Anterior cingulate cortex (tissue), 58 donors: ENCODE measurements at places on chromosomes 3 and 15.
A peak's percentile ranks its signal among the peaks of the same experiment; 100 is the strongest.

GRCh38 chr3:24278543-24278942, 216.1 kb downstream of the THRB start:
- DNase-seq, result no peak

DNA sequence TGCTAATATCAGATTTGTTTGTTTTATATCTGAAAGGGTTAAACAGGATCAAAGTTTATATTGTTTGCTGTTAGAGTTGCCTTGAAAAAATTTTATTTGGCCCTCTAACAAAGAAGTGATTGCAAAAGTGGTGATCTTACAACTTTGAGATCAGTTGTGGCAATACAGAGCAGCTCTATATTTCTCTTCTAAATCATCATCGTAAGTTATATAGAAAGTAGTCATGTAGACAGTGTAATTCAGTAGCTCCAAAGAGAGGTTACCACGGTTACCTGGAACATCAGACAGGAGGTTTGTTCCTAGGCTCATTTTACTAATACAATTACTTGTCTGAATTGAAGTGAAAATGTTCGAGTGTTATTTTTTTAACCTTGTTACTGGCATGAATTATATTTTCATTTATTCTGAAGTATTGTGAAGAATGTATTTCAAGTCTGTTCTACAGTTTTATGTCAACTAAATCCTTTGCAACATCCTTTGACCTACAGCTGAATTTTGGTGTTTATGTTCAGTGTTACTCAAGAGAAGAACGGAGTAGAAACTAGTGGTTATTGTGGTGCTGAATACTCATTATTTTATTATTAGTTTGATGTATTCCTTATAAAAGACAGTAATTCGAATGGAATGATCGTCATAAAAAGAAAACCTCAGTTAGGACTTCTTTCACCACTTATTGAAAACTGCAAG, 214.2 kb downstream of the NAALADL2 start:
- no peak for DNase-seq

GRCh38 chr3:140117096-140117526, 182.1 kb downstream of the CLSTN2 start:
- no peak for DNase-seq

DNA sequence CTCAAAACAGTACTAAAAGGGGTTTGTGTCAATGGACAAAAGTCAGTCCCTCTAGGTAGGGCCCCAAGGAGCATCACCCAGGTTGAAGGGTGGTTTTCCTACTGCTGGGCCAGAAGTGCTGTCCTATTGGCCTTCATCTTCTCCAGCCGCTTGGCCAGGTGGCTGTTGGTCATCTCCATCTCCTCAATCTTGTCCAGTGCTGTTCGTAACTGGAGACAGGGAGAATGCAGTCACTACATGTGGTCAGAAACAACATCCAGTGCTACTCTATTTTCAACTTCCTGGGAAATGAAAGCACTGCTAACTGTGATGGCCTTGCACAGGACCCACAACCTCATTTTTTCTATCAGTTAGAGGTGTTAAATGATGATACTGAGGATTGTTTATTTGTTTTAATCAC, 60.4 kb downstream of the MLH1 start:
- no peak for DNase-seq

DNA sequence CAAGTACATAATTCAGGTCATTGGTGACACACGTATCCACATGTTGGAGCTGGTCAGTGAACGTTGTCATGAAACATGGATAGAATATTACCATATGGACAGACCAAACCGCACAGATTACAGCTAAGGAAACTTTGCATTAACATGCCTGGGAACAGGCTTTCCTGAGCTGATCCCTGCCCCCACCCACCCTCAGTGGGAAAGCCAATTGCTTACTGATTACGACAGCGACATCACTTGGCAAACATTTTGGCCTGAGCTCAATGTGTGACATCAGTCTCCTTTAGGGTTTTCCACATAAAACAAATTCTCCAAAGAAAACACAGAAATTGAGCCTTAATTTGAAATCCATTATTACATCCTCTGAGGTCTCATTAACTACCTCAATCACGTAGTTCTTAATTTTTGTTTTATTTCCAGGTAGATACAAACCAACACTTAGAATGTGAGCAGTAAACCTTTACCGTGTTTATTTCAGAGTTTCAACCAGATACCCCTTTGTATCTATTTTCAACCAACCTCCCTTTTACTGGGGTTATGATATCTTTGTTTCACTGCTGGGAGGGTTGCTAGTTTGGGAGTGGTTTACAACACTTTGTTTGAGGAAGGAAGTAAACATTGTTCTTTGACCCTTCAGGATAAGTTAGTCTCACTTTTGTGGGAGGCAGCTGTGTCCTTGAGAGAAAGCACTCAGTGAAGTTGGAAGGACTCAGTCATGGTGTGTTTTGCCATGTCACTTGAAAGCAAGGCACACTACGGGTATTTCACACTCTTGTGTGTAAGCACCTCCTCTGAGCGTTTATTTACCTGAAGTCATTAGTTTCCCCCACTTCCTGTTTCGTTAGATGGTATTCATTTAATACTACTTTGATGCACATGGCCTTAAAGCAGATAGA, 103.1 kb downstream of the CMSS1 start:
- DNase-seq, result peak; percentile 4

DNA sequence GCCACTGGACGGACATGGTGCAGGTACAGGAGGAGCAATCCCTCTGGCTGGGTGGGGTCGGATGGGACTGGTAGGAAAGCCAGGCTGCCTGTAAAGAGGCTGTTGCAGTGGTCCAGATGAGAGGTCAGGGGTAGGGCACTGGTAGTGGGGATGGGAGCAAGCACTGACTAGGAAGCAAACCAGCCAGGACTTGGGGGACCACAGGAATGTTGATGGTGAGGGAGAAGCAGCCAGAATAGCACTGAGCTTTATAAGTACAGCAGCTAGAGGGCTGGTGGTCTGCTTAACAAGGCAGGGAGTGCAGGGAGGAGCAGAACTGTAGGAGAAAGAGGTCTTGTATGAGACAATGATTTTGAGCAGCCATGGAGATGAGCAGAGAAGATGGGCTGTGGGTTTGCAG, 38.7 kb upstream of the PTPN23 start:
- no peak for DNase-seq

- no peak for DNase-seq
These were observed 123.2 kb upstream of the EPHA3 start for GRCh38 chr3:88984256-88984655.

DNA sequence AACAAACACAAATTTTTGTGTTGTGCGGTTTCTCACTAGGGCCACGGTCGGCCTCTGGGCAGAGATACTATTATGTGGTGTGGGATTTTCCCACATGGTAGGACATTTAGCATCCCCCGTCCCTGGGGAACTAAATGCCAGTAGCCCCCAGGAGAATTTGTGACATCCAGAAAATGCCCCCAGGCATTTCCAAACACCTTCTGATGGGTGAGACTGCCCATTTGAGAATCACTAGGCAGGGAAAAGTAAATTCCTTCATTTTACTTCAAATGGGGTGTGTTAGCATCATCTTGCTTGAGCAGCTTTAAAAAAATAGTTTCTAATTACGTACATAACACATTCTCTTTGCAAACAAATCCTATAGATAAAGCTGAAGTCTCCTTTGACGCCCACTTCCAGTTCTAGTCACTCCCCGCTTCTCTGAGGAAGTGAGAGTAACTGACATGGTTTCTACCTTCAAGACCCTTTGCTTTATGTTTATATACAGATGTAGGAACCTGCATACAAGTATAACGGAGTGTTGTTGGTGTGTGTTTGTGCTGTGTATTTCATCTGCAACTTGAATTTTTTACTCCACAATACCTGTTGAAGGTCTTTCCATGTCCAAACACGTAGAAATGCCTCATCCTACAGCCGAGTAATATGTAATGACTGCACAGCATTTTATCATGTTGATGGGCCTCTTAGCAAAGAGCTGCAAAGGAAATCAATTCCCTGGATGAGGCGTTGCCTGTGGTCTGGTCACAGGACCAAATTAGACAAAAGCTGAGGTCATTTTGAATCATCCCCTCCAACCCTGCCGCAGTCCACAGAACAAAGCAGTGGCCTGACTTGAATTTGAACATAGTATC, 31.4 kb upstream of the ZBTB38 start:
- DNase-seq, result no peak

GRCh38 chr15:93071469-93071936, 17.5 kb downstream of the RGMA start:
- DNase-seq, result no peak

GRCh38 chr15:64990168-64990470, 405 bp upstream of the SPG21 start:
- DNase-seq, result no peak

DNA sequence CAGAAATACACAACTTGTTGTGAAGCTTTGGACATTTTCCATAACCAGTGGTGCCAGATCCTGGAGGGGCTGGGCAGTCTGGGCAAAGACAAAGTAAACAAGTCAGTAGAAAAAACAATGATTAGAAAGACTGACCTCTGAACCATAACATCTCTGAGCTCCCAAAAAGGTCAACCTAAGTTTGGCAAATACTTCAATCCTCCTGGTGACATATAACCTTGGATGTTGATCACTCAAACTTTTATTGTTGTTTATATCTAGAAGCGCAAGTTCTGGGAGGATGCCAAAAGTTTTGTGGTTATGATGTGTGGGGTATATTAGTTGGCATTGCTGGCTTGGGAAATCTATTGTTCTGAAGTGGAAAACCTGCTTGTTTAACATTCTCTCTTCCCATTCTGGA, 257.7 kb downstream of the DIPK2A start:
- DNase-seq, result no peak

- DNase-seq, result no peak
These were observed 192.5 kb downstream of the RSL24D1 start for GRCh38 chr15:55003965-55004873.

- DNase-seq, result no peak
These were observed 7.3 kb downstream of the ST3GAL6 start for GRCh38 chr3:98770261-98771039.

DNA sequence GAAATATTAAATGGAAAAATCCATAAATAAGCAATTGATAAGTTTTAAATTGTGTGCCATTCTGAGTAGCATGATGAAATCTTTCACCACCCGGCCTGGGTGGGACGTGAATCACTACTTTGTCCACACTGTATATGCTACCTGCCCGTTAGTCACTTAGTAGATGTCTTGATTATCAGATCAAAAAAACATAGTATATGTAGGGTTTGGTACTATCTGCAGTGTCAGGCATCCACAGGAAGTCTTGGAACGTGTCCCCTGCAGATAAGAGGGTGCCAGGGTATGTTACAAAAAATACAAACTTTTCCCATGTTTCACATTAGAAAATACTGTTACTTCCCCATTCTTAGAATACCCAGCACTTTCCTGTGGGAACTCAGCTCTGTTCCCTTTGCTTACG, 35.2 kb downstream of the FAM81A start:
- no peak for DNase-seq

DNA sequence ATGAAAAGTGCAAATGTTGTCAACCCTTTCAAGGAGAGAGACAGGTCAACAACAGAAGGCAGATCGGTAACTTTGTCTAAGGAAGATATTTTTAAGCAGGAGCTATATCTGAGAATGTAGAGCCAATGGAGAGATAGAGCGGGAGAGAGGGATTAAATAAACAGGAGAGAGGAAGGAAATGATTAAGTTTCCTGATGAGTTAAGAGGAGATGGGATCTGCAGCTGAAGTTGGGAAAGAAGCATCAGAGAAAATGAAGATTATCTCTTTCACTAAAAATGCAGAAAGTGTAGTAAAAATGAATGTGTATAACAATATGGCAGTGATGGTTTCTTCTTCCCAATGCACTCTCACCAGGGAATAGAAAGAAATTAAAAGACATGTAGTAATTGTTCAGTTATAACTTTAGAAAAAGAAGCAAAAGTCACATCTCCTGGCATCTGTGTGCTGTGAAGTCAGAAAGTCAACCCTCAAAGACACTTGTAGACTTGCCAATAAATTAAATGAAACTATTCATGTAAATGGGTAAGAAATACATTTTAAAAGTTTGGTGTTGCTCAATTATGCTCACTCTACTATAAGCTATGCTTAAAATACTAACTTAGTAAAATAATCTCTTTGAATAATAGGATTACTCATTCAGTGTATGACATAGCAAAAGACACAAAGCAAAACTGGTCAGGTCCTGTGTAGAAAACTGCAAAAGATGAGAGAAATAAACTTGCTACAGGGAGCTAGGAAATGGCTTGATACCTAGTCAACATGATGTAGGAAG, 264.6 kb downstream of the ZIC4 start:
- no peak for DNase-seq

- no peak for DNase-seq
These were observed 73.0 kb downstream of the OXNAD1 start for GRCh38 chr3:16337856-16338540.

GRCh38 chr15:100075229-100075628, 266.5 kb downstream of the ADAMTS17 start:
- no peak for DNase-seq

- DNase-seq, result no peak
These were observed 27.8 kb downstream of the RORA start for GRCh38 chr15:61201322-61201721.

- no peak for DNase-seq
These were observed 12.7 kb downstream of the ATP10A start for GRCh38 chr15:25850154-25851111.

DNA sequence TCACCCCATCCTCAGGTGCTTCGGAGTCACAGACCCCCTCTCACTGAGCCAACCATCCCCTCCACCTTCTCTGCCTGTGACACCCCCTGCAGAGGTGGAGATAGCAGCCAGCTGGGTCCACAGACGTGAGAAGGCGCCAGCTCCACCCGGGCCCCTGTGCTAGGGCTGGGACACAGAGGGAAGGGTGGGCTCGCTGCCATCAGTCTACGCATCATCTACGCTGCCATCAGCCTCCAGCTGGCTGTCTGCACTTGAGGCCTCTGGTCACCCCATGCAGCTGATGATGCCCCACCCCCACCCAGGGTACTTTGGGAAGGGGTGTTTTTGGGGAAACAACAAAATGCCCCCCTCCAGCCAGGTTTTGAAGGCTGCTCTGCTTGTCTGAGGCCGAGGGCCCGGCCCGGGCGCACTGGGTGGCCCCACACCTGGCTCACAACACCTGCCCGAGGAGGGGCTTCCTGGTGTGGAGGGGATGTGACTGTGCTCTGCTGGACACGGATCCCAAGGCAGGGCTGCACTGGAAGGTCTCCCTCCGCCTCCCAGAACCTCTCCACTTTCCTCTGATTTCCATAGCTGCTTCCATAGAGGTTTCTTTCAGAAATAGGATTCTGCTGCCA, 163.4 kb upstream of the IQSEC1 start:
- DNase-seq, result no peak

GRCh38 chr3:87324609-87325008, 48.2 kb upstream of the POU1F1 start:
- DNase-seq, result no peak

GRCh38 chr15:57218826-57219576, 157.3 kb upstream of the CGNL1 start:
- no peak for DNase-seq

DNA sequence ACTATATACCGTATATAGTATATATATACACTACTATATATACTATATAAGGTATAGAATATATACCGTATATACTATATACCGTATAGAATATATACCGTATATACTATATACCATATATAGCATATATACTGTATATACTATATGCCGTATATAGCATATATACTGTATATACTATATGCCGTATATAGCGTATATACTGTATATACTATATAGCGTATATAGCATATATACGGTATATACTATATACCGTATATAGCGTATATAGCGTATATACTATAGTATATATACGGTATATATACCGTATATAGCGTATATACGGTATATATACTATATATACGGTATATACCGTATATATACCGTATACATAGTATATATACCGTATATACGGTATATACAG, 22.6 kb upstream of the HDGFL3 start:
- no peak for DNase-seq

- DNase-seq, result no peak
These were observed 32.5 kb downstream of the ACAD9 start for GRCh38 chr3:128911911-128912310.
